ENCODE measurements at places on chromosomes 11 and 22.

DNA sequence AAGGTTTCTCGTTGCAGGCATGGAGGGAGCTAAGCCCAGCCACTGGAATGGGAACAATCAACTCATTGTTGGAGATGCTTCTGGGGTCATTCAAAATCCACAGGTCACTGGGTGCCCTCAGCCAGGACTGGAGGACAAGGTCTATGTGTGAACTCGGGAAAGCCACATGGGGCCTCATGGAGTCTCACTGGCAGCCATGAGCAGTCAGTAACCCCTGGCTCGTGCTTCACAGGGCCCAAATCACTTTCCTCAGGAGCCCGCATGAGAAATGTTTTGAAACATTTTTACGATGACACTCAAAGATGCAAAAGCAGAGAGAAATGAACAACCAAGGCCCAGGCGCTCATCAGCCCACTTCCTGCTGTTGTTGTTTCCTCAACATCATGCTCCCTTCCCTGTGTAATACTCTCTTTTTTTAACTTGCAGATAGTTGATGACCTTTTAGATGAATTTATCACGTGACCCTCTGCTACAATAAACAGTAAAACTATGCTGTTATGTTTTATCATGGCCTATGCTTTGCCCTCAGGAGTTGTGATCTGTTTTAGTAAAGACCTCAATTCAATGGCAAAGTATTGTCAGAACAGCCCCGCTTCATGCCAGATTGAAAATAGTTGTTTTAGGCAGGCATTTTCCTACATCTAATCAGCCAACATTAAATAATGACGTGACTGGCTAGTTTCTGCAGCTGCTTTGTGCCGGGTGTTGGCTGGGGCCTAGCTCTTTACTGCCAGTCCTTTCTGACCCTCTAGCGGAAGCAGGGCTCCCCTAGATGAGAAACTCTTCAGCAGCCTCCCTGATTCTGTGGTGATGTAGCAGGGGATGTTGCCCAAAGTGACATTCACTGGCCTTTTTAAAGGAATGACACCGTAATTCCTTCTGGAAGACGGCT is 39.7 kb downstream of the ADAMTS15 start:
- no peak for DNase-seq

GRCh38 chr11:128720522-128720985 is 26.7 kb downstream of the FLI1 start:
- peak; percentile 81 for DNase-seq

DNA sequence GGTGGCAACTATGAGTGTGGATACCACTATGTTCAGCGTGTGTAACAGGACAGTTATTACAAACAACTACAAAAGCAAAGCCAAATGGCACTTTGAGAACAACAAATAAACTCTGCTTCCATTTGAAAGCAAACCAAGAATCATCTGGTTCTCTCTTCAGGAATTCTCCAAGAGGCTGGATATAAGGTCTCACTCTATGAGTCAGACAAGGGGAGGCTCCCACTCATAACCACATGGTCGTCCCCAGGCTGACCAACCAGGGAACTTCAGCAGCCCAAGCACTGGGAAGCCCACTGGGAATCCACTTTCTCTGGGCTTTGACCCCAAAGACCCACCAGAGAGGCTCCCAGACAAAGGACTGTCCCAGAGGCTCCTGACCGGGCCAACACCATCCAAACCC is 35.3 kb downstream of the DGCR2 start:
- DNase-seq: no peak

GRCh38 chr22:49779853-49780697 is 47.6 kb downstream of the BRD1 start:
- DNase-seq: no peak

- DNase-seq: peak; percentile 61
These were observed 393.5 kb downstream of the BUD13 start for GRCh38 chr11:116379185-116379828.

DNA sequence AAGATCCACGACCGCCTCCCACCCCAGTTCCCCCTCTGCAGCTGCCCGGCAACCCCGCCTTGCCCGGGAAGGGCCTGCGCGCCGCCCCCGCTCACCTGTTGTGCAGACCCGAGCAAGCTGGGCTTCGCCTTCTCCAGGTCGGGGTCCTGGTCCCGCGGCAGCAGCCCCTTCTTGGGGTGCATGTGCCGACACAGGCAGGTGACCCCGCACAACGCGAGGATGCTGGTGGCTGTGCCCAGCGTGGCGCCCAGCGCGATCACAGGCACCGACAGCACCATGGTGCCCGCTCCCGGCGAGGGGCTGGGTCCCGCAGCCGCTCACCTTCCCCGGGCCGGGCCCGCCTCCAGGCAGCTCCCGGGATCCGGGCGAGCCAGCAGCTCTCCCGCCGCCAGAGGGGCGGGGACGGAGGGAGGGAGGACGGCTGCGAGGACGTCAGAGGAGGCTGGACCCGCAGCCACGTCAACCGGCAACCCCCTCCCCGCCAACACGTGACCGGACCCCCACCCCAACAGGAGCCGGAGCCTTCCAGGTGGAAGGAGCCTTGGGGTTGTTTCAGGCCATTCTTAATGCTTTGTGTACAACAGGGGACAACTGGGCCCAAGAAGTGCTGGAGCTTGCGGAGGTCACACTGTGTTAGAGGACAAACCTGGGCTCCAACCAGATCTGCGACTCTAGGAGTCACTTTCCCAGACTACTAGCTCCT is at the start of gene SYT13:
SYT13 (minus strand) TSS at position 412 of the 703 bp plus-strand sequence; CDS start at position 278, 134 bp downstream.
- DNase-seq: no peak

GRCh38 chr11:118998388-118998717 is 415 bp downstream of the CENATAC start:
- DNase-seq: no peak

DNA sequence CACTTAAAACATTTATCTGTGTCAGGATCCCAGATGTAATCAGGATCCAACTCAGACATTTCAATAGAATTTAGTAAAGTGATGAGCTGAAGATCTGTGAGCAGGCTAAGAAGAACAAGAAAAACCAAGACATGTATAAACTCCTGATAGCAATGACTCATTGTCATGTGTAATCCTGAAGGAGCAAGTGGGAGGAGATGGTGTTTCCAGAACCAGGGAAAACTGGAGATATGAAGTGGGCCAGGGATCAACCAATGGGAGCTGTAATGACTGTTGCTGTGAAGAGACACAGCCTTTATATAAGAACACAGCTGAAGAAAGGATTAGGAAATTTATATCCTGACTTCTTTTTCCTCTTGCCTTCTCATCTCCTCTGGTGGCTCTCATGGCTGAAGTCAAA is 682.5 kb upstream of the ARHGAP42 start:
- DNase-seq: no peak

DNA sequence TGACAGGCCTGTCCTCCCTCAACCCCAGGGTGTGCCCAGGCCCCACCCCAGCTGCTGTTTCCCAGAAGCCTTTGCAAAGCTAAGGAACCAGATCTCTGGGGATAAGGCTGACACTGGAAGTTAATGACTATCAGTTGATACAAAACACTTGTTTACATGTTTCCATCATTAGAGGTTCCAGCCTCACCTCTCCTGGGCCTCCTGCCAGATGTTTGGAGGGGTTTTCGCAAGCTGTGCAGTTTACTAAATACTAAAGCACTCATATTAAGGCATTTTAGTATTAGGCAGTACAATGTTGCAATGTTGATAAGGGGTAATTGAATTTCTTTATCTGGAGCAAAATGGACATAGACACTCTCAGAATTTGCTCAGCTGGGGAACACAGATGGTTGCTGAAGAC is 218.7 kb downstream of the INSC start:
- no peak for DNase-seq

GRCh38 chr22:31496735-31497146 is 405 bp downstream of the SFI1 start:
- peak; percentile 61 for DNase-seq

- no peak for DNase-seq
These were observed 930.7 kb downstream of the BRD1 start for GRCh38 chr22:48896766-48897644.

DNA sequence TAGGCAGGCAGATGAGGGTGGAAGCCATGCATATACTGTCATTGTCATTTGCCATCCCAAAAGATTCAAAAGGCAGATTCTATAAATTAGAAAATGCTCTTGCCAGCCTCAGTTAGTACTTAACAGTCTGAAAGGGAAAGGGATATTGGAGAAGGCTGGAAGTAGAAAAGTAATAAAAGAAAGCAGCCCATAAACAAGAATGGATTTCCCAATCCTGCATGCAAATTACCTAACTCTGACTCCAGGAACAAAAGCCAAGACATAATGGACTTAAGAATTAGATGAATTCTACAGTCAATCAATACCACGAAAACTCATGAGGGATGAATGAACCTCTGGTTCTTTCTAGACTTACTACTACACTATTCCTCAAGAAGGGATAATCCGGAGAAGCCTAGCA is 5.9 kb downstream of the PAK1 start:
- no peak for DNase-seq

DNA sequence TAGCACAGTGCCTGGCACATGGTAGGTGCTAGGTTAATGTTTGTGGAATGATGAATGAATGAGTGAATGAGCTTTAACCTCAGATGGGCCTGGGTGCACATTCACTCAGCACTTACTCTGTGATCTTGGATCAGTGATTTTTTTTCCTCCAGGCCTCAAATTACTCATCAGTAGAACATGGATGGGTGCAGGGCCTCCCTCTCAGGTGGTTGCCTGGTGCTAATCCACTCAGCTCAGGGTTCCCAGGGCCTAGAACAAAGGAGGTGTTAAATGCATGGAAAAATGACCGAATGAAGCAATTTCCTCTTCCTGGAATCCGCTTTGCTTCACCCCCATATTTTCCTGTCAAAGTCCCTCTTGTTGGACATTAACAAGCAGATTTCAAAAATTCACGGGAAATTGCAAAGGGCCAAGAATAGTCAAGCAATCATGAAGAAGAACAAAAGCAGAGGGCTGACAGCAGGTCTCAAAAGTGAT is 93.5 kb downstream of the MYEOV start:
- DNase-seq: no peak
